Activated CD4-positive, alpha-beta T cell treated with anti-CD3 and anti-CD28 coated beads, Interleukin-2, amount 50 U/mL, for 1 hour (primary cell): ENCODE measurements at places on chromosomes 11 and 22.

- DNase-seq: no peak
These were observed 2.1 kb upstream of the GNAZ start for GRCh38 chr22:23068096-23068831.

DNA sequence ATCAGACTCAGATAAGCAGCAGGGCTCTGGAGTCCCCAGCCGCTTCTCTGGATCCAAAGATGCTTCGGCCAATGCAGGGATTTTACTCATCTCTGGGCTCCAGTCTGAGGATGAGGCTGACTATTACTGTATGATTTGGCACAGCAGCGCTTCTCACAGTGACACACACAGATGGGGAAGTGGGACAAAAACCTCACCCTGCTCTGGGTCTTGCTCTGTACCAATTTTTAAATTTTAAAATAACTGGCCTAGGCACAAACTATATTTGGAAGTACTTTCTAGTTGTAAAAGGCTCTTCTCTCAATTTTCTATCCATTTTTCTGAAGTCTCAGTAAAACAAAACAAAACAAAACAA is 131.7 kb downstream of the VPREB1 start:
- no peak for DNase-seq

GRCh38 chr11:41578421-41579051 is 119.1 kb upstream of the LRRC4C start:
- no peak for DNase-seq

DNA sequence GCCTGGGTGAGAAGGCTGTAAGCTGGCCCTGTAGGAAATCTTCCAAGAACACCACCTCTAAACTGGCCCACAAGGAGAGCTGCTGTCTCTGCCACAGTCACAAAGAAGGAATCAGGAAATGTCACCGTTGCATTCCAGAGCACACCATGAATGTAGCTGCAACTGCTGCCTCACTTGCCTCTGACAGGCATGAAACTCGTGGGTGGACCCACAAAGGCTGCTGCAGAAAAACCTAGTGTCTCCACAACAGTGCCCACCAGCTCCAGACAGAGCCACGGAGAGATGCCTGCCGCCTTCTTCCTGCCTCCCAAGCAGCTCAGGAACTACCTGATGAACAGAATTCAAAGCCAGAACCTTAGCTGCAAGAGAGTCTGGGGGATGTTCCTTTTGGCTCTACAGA is 10.5 kb downstream of the DNAJB13 start:
- no peak for DNase-seq

GRCh38 chr22:35219012-35219411 is 38.3 kb upstream of the HMGXB4 start:
- no peak for DNase-seq

GRCh38 chr11:72727521-72727920 is 24.7 kb downstream of the ARAP1 start:
- DNase-seq: no peak

DNA sequence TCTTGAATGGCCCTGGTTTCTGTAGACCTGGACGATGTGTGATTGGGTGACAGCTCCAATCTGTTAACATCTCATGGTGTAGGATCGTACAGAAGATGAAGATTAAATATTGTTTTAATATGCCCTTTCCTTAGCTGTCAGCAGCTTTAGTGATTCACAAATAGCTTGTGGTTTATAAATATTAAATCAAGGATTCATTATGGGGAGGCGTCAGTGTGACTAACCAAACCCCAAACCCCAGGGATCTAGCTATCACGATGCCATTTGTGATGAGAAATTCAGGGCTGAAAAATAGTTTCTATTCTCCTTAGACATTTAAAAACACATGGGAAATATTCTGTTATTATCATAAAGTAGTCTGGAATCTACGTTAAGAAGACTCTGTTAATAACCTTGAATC is 73.4 kb downstream of the NCAM1 start:
- no peak for DNase-seq

DNA sequence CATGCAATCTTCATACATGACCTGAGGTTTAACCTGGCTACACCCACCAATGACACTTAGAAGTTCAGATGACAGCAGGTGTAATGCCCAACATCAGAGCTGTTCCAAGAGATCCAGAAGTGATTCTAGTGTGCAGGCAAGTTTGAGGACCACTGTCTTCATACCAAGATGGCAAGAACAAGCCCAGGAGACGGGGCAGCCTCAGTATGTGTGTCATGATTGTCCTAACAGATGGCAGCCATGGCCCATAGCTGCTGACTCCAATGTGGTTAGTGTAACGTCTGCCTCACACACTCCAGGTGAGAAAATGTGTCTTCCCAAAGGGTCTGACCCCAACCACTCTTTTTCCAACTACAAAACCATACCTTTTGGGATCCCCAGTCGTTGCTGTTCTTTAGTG is 97.3 kb downstream of the ETS1 start:
- DNase-seq: no peak

GRCh38 chr11:71940561-71941219 is 11.8 kb downstream of the RNF121 start:
- no peak for DNase-seq

- no peak for DNase-seq
These were observed 10.2 kb downstream of the B4GALNT4 start for GRCh38 chr11:379205-380094.

- DNase-seq: no peak
These were observed 79.7 kb upstream of the HORMAD2 start for GRCh38 chr22:30000566-30000965.

DNA sequence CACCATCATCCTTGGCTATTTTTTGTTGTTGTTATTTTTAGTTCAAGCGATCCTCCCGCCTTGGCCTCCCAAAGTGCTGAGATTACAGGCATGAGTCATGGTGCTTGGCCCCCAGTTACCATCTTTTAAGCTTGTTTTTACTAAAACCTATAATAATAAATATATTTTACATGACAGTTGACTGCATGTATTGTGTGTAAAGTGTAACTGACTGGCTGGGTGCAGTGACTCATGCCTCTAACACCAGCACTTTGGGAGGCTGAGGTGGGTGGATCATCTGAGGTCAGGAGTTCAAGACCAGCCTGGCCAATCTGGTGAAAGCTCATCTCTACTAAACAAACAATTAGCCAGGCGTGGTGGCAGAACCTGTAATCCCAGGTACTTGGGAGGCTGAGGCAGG is 386.2 kb downstream of the TENM4 start:
- no peak for DNase-seq

GRCh38 chr22:37284805-37285355 is 2.6 kb downstream of the CYTH4 start:
- peak; percentile 43 for DNase-seq

DNA sequence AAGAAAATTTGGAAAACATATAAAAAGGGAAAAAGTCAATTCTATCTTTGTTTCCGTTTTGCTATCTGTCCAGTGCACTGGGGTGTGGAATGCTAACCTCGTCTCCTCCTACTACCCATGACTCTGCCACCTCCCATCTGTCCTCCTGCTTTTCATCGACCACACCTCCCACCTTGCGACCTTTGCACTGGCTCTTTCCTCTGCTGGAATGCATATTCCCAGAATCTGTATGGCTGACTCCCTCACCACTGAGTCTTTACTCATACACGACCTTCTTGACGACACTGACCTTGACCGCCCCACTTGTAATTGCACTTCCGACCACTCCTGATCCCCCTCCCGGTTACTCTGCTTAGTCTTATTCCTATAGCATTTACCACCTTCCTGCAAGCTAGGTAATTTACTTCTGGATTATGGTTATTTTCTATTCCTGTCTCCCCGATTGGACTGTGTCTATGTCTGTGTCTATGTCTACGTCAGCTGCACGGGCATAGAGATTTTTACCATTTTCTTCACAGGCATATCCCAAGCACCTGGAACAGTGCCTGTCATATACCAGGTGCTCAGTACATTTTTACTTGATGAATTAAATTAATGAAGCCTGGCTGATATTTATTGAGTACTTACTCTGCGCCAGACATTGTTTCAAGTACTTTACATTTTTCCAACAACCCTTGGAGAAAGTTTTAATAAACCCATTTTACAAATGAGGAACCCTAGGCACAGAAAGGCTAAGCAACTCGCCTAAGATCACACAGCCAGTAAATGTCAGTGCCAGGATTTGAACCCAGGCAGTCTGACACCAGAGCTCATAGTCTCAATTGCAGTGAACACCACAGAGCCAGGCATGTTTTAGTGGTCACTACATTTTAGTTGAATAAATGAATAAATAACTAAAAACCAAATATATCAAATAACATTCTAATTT is 89.3 kb upstream of the SLC22A12 start:
- DNase-seq: no peak

DNA sequence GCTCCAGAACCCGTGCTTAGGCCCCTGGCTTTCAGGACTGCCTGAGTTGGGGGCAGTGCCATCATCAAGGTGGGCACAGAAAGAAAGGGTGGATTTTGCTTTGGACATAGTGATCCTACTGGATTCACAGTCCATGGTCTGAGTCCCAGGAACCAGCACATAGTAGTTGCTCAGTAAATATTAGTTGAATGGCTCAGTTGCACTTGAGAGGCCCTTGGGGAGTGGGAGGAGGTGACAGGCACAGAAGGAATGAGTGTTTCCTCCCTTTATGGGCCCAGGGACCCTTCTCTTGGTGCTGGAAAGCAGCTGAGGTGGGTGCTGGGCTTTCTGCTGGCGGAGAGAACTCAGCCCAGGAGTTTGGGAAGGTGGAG is 16.6 kb downstream of the ARHGEF17 start:
- no peak for DNase-seq

GRCh38 chr11:43418197-43418596 is 59.5 kb downstream of the TTC17 start:
- DNase-seq: no peak

- DNase-seq: no peak
These were observed 595.1 kb downstream of the SOX6 start for GRCh38 chr11:15761235-15761634.

DNA sequence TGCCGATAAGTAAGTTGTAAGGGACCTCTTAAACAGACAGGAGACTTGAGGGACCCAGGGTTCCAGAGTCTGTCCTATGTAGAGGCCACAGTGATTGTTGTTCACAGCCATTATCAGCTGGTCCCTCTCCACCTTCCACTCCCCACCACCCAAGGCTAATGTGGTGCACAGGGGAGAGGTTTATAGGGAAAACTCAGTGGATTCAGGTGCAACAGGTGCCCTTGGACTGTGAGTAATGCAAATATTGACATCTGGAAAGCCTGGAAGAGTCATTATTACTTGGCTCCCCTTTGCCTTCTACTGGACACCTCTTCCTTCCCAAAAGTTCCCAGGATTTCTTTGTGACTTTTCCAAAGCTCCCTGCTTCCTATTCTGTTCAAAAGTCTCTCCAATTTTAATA is 441.1 kb upstream of the CCDC90B start:
- no peak for DNase-seq

DNA sequence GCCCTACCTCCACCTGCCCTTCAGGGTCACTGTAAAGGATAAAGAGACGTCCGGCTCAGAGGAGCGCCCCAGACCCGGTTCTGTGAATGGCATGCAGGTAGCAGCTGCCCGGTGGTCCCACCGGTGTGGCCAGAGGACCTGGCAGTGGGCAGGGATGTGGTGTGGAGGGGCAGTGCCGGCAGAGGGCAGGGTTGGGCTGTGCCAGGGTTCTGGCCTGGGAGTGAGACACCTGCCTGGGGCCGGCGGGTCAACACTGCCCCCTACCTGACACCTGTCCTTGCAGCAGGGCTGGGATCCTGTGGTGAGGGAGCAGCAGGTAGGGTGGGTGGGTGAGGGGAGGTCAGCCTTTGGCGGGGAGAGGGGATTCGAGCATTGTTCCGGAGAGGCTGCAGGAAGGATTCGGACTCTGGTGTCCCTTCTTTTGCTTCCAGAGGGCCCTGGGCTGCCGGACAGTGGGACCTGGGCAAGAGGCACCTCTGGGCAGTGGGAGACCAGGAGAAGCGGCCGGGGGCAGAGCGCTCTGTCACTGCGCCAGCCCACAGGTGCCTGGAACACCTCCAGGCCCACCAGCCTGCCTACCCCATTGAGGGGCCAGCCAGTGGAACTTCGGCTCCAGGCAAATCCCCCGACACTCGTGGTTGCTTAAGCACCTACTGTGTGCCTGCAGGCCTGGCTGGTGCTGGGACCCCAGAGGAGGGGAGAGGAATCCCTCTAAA is 1.6 kb upstream of the PHLDA2 start:
- DNase-seq: peak; percentile 39

DNA sequence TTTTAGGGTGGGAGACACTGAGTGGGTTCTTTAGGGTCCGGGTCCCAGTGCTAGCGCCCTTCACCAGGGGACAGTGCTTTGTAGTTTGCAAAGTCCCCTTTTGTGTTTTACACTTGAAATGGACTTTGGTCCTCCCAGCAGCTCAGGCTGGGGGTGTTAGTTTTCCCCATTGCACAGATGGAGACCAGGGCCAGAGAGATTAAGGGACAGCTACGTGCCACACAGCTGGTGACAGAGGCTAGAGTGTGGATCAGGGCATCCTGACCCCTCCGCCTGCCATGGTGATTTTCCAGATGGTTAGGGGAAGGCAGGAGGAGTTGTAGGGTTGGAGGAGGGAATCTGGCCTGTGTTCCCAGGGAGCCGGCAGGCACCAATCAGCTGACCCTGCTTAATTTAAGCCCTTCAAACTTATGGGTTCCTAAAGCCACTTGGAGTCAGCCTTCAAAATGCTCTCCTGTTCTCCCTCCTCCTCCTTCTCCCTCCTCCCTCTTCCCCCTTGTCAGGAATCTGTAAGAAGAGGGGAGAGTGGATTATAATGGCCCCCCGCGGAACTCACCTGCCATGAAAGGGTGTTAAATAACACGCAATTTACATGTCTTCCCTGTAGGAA is 22.5 kb upstream of the MPPED1 start:
- DNase-seq: no peak

DNA sequence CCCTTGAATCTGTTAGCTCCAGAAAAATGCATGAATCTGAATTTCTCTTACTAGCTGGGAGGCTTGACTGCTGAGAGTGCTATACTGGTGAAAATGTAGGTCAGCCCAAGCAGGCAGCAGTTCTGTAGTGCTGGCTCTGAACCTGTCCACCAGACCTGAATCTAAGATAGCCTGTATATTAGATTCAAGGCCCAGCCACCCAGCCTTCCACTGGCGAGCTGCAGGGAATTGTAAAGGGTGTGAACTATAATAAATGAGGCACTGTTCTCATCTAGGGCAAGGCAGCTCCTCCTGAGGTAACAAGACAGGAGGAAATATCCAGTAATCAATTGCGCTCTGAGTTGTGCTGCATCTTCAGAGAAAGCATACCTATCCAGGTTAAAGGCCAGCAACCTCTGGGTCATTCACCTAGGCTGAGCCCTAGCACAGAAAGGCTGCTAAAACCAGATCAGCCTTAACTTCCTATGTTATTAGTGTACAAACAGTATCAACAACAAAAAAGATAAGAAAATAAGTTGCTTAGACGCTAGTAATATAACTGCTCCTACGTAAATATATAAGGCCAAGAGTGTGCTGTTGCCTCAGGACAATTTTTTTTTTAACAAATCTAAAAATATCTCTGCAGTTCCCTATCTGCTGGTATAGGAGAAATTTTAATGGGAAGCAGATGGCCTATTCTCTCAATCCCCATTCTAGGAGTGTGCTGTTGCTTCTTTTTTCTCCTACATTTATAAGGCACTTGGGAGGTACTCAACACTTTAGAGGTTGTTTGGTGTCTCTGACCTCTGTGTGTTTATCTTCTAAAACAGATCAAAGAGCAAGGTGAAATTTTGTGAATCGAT is 63.0 kb downstream of the RELT start:
- DNase-seq: no peak

- DNase-seq: no peak
These were observed 134.7 kb downstream of the TTC17 start for GRCh38 chr11:43493431-43493830.
